ENCODE measurements at places on chromosomes 3 and 15.

DNA sequence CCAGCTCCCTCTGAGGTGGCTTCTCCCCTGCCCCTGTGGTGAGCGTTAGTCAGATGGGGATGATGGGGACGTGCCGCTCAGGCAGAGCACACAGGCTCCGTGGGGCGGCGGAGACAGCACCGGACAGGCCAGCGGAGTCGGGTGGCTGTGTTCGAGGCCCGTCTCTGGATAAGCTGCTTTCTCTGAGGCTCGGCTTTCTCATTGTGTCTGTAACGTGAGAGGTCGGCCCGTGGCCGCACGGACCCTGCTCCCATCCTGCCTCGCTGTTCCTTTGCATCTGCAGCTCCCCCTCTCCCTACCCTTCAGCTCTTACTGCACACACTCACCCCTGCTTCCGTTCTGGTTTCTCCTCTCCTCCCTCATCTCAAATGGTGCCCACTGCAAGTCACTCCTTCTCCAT lies 62.5 kb downstream of the FAM43A start:
- H3K4me3 ChIP-seq, result no peak overlapping the region
- H3K36me3 ChIP-seq, result no peaks in the 10 kb centered on the region
- no peaks in the 10 kb centered on the region for H3K27me3 ChIP-seq
- no peak overlapping the region for H3K27ac ChIP-seq
- H3K4me1 ChIP-seq, result no peaks in the 10 kb centered on the region

GRCh38 chr3:124059580-124059979 lies 67.7 kb upstream of the ROPN1 start:
- no peak for DNase-seq
- H3K4me1 ChIP-seq, result peaks cover 11% of the 10 kb centered on the region
- no peaks in the 10 kb centered on the region for H3K27me3 ChIP-seq
- no peak overlapping the region for H3K4me3 ChIP-seq
- no peaks in the 10 kb centered on the region for H3K36me3 ChIP-seq

- H3K4me3 ChIP-seq, result no peak overlapping the region
- no peaks in the 10 kb centered on the region for H3K27me3 ChIP-seq
- H3K4me1 ChIP-seq, result no peaks in the 10 kb centered on the region
- no peak overlapping the region for H3K27ac ChIP-seq
Observed at GRCh38 chr3:182632077-182632393, 161.3 kb upstream of the ATP11B start.

DNA sequence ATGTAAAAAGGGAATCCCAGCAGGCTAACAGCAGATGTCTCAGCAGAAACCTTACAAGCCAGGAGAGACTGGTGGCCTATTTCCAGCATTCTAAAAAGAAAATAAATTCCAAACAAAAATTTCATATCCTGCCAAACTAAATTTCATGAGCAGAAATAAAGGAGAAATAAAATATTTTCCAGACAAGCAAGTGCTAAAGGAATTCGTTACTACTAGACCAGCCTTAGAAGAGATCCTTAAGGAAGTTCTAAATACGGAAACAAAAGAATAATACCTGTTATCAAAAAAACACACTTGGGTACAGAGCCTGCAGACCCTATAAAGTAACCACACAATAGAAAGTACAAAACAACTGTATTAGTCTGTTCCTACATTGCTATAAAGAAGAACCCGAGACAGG lies 41.4 kb downstream of the HDGFL3 start:
- DNase-seq, result no peak
- H3K36me3 ChIP-seq, result no peaks in the 10 kb centered on the region
- no peak overlapping the region for H3K4me3 ChIP-seq
- H3K27ac ChIP-seq, result no peak overlapping the region

- DNase-seq, result peak; percentile 66
- H3K4me3 ChIP-seq, result no peak overlapping the region
- H3K27ac ChIP-seq, result no peak overlapping the region
- no peaks in the 10 kb centered on the region for H3K27me3 ChIP-seq
- H3K4me1 ChIP-seq, result peaks cover 39% of the 10 kb centered on the region
Observed at GRCh38 chr15:74620636-74621545, 5.3 kb downstream of the CLK3 start.

DNA sequence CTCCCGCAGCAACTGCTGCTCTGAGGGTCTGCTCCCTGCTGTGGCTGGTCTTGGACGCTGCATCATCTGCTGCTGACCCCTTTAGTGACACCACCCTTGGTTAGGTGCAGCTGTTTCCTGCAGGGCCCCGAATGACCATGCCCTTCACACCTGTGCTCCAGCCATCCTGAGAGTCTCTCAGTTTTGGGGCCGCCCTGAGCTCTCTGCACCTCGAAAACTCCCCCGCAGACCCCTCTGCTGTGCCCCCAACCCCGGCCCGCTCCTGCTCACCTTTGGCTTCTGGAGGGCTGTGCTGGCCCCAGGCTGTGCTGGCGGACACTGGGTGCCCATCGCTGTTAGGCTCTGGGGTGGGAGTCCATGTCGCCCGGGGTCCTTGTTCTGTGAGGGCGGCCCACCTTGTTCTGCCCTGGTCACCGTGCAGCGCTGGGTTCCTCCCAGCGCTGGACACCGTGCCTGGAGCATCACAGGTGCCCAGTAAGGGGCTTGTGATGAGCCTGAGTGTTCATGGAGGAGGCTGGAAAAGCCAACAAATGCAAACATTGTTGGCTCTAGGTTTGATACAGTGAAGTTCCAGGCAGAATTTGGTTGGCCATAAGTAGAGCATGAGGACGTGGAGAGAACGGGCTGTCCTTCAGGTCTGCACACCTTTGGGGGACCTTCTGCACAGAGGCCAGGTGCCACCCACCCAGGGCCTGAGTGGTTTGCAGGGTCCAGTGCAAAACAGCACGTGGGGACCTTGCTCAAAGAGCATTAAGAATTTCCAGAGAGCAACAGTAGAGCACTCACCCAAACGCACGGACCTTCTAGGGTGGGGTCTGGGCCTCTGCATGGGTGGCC lies 12.3 kb downstream of the ABTB1 start:
- DNase-seq, result peak; percentile 42
- H3K36me3 ChIP-seq, result no peaks in the 10 kb centered on the region
- H3K4me1 ChIP-seq, result peaks cover 22% of the 10 kb centered on the region
- H3K27me3 ChIP-seq, result no peaks in the 10 kb centered on the region
- H3K4me3 ChIP-seq, result no peak overlapping the region
- no peak overlapping the region for H3K27ac ChIP-seq

GRCh38 chr15:82855286-82856100 lies 46.1 kb downstream of the WHAMM start:
- peaks cover 48% of the 10 kb centered on the region for H3K36me3 ChIP-seq
- H3K27ac ChIP-seq, result no peak overlapping the region
- no peaks in the 10 kb centered on the region for H3K27me3 ChIP-seq
- no peak overlapping the region for H3K4me3 ChIP-seq

GRCh38 chr15:62977952-62978811 lies 64.4 kb upstream of the TPM1 start:
- H3K27ac ChIP-seq, result peak overlapping the region; percentile 51
- H3K27me3 ChIP-seq, result no peaks in the 10 kb centered on the region
- peaks cover 10% of the 10 kb centered on the region for H3K4me1 ChIP-seq

DNA sequence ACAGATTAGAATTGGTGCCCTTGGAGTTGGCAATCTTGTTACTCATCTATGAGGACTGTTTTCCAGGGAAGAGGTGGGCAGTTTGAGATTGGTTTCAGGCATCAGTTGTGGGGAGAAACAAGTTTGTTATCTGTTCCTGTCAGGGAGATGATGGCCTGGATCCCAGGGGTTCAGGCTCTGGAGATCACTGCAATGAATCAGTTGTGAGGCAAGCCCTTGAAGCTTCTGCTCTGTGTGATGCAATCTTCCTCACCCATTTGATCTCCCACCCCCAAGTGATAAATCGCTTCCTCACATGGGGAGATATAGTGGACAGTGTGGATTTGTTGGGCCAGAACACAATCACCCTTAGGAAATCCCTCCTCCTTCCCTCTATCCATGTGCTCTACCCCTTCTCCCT lies 276.6 kb upstream of the LRTM1 start:
- H3K4me3 ChIP-seq, result no peak overlapping the region
- no peak overlapping the region for H3K27ac ChIP-seq
- H3K4me1 ChIP-seq, result no peaks in the 10 kb centered on the region
- no peaks in the 10 kb centered on the region for H3K27me3 ChIP-seq

- DNase-seq, result no peak
- H3K36me3 ChIP-seq, result no peaks in the 10 kb centered on the region
- no peak overlapping the region for H3K27ac ChIP-seq
- H3K27me3 ChIP-seq, result no peaks in the 10 kb centered on the region
- H3K4me1 ChIP-seq, result no peaks in the 10 kb centered on the region
Observed at GRCh38 chr3:139187154-139187553, 142.5 kb upstream of the PRR23C start.

DNA sequence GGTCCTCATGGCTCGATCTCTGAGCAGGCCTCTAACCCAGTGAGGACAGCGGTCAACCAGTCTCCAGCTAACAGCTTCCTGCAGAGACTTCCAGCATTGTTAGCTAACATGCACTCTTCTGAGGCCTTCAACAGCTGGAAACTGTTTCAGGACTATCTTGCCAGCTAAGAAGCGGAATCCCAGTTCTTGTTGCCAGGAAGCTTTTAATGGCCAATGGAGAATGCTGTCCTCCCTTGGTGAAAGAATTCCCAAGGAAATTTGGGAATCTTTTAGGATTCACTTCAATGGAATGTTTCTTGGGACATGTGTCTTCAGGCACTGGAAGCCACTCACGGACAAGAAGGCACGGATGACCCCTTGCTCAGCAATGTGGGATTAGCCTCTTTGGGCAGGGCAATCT lies 91.7 kb downstream of the CEMIP start:
- no peaks in the 10 kb centered on the region for H3K27me3 ChIP-seq
- H3K4me3 ChIP-seq, result no peak overlapping the region
- no peak for DNase-seq
- H3K36me3 ChIP-seq, result no peaks in the 10 kb centered on the region

GRCh38 chr3:46463868-46464241 lies 850 bp downstream of the LTF start:
- H3K27me3 ChIP-seq, result no peaks in the 10 kb centered on the region
- no peak overlapping the region for H3K27ac ChIP-seq
- peaks cover 4% of the 10 kb centered on the region for H3K4me1 ChIP-seq
- no peak for DNase-seq

GRCh38 chr3:11591391-11592282 lies 52.1 kb downstream of the VGLL4 start:
- H3K4me3 ChIP-seq, result no peak overlapping the region
- DNase-seq, result peak; percentile 72
- no peaks in the 10 kb centered on the region for H3K36me3 ChIP-seq

- no peaks in the 10 kb centered on the region for H3K36me3 ChIP-seq
- no peak overlapping the region for H3K4me3 ChIP-seq
- H3K27ac ChIP-seq, result no peak overlapping the region
- no peaks in the 10 kb centered on the region for H3K4me1 ChIP-seq
Observed at GRCh38 chr15:39364721-39365120, 216.2 kb upstream of the THBS1 start.

Measured in psoas muscle (tissue), 8 donors.